ENCODE measurements at places on chromosomes 6 and 20.
A peak's percentile ranks its signal among the peaks of the same experiment; 100 is the strongest.

DNA sequence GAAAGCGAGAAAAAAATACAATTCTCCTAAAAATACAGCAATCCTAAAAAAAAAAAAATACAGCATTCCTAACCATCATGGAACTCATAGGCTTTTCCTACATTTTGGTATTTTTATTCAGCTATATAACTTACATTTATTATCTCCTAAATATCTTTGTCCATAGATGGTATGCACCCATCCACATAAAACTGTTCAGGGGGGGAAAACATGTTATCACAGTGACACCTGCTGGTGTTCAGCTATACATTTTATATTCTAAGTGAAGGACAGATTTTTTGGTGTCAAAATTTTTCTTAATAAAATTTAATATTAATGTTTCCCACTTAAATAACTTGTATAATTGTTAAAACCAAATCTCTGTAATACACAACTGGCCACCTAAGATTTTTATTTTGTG lies 58.0 kb downstream of the BLOC1S5 start:
- DNase-seq, result no peak

DNA sequence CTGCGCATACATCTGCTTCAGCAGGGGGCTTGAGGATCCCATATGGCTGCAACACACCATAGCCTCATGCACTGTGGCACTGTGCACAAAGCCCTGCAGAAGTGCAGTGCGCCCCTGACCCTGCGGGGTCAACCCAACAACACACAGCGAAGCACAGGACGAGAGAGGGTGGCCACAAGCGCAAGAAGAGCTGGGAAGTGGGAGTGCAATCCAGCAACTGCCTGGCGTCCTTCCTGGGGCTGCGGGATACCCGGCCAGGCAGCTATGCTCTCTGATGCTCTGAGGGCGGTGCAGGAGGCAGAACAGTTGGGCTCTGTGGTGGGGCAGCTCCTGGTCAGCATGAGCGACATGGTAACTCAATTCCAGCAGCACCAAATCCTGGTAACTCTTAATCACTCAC lies 5.6 kb upstream of the ACSS1 start:
- no peak for DNase-seq

GRCh38 chr6:48567016-48567415 lies 456.0 kb upstream of the PTCHD4 start:
- no peak for DNase-seq

DNA sequence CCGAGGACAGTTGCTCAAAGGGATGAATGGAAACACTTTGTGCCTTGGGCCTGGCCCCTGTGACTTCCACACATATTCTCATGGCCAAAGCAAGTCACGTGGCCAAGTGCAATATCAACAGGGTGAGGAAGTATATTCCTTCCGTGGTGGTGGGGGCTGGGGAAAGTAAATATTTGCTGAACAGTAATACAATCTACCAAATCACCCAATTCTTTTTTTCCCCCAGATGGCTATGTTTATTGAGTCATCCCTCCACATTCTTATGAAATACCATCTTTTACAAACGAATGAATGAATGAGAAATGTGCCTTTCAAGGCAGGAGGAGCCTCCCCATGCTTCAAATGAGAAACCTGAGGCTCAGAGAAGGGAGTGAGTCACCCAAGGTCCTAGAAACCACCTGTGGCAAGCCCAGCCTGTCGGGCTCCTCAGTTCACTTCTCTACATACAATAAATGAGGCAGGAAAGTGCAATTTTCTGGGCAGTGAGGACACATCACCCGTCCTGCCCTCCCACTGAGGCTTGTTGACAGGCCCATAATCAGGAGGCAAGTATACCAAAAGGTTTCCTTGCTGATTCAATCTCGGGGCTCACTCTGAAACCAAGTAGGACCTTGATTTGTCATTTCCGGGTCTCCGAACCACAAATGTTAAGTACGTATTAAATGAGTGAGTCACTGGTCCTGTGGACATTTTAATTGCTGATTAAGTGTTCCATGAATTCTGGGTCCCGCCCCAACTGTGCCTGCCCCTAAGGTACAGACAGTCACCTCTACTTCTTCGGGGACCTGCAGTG lies 25.3 kb upstream of the TOP1 start:
- peak; percentile 92 for DNase-seq

DNA sequence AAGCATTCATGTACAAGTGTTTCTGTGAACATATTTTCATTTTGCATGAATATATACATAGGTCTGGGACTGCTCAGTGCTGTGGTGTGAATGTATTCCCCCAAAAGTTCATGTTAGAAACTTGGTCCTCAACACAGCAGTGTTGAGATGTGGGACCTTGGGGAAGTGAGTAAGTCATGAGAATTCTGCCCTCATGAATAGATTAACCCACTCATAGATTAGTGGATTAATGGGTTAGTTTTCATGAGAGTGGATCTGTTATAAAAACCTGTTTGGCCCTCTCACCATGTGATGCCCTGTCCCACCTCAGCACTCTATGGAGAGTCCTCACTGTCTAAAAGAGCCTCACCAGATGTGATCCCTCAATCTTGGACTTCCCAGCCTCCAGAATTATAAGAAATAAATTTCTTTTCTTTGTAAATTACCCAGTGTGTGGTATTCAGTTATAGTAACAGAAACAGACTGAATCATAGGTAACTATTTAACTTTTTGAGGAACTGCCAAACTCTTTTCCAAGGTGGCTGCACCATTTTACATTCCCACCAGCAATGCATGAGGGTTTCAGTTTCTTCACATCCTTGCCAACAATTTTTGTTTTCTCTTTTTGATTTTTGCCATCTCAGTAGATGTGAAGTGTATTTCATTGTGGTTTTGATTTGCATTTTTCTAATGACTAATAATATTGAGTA lies 45.3 kb downstream of the QRSL1 start:
- no peak for DNase-seq

DNA sequence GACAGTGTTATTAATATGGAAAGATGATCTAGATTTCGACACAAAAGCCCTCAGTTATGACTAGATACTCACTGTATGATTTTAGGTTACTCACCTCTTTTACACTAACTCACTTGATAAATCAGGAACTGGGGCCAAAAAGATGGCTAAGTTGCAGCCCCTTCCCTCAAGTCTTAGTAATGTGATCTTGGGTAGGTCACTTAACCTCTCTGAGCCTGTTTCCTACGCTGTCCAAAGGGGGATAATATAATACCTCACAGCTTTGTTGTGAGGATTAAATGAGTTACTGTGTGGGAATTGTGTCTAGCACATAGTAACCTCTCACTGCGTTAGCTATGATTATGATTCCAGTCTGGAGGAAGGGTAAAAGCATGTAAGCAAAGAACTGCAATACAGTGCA lies 1.3 kb downstream of the TTI1 start:
- no peak for DNase-seq

DNA sequence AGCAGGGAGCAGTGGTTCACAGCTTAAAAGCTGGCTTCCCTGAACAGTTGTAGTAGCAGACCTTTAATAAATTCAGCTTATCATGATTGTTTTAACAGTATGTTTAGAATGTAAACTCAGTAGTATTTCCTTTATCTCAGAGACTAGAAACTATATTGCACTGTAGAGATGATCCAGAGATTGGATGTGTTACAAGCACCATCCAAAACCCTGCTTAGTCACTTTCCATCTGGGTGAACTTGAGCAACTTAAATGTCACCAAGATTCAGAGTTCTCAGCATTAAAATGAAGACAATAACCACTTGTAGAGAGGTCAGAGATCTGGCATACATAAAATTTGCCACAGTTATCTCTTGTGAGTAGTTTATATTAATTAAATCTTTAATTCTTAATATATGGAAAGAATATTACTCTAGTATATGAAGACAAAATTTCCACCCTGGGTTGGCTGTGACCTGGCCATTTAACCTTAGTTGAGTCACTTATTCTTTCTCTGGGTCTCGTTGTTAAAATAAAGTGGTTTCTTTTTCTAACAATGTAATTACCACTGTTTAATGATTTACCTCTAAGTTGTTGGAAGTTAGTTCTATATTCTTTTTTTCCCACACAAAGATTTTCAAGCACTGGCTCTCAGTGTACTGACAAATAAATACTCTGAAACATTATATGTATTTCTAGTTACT lies 239.2 kb upstream of the FKBP1C start:
- DNase-seq, result no peak

DNA sequence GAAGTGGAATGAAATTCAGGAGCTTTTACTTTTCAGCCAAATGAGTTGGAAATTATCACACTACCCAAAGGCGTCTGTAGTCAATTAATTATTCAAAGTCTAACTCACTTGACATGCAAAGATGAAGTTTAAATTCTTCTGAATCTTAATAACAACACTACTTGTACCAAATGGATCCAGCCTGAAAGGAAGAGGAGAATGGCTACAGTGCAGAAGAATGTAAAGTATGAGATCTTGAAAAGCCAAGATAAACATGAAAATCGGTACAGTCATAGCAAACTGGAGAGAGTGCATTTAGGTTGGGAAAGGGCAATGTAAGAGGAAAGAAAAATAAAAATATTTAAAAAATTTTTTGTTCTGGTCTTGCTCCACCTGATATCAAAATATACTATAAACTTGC lies 195.5 kb downstream of the SIM1 start:
- DNase-seq, result no peak

- DNase-seq, result no peak
These were observed 346.2 kb upstream of the MMS22L start for GRCh38 chr6:97629180-97629579.

DNA sequence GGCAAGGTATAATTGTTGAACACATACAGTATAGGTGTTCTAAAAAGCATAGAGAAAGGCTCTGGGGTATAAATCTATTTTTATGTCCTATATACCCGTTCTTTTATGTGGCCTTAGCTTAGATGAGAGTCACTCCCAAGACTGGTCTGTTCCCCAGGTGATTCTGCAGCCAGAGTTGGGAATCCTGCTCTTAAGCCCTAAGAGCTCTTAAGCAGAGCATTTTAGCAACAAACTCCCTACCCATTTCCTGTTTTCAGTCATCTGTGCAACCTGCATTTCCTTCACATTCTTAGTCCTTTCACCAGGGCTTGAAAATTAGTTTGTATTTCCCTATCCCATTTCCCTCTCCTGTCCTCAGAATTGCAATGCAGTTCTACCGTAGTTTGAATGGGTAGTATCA lies 166.1 kb downstream of the HS3ST5 start:
- DNase-seq, result no peak

DNA sequence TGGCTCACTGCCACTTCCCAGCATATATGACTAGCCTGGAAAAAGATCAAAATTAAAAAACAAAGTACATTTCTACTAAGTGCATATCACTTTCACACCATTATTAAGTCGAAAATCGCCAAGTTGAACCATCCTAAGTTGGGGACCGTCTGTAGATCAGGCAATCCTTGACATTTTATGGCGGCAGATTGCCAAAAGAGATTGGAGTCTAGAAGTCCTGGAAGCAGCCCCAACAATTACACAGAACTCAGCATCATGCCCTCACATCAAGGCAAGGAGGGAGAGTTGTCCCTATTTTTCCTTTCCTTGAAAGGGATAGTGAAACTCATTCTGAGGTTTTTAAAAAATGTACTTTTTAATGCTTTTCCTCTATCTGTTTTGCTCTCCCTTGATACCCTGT lies 30.7 kb downstream of the SLC22A3 start:
- DNase-seq, result no peak

DNA sequence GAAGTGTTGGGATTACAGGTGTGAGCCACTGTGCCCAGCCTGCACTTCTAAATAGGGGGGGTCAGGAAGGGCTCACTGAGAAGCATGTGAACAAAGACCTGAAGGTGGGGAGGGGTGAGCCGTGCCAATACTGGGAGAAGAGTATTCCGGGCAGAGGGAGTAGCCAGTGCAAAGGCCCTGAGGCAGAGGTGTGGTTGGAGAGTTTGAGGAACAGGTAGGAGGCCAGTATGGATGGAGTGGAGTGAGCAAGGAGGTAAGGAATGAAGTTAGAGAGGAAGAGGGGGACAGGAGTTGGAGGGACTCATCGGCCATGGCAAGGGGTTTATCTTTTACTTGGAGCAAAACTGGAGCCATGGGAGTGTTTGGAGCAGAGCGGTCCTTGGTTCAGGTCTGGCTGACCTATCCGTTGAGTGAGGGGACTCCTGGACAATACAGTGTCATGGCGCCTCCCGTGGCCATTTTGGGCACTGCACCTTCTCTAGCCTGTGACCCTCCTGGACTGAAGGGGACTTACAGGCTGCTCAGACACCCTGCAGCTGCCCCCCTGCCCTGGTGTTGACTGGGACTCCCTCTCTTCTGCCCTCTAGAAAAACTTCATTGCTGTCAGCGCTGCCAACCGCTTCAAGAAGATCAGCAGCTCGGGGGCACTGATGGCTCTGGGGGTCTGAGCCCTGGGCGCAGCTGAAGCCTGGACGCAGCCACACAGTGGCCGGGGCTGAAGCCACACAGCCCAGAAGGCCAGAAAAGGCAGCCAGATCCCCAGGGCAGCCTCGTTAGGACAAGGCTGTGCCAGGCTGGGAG lies 12.1 kb downstream of the FOXS1 start:
- peak; percentile 30 for DNase-seq

GRCh38 chr20:1803061-1803931 lies 91.9 kb upstream of the SIRPA start:
- DNase-seq, result peak; percentile 84

GRCh38 chr6:101429270-101429669 lies 35.8 kb downstream of the GRIK2 start:
- DNase-seq, result no peak

- no peak for DNase-seq
These were observed 55.0 kb downstream of the ADGRG6 start for GRCh38 chr6:142356884-142357225.

GRCh38 chr6:156925718-156926607 lies 148.8 kb downstream of the ARID1B start:
- no peak for DNase-seq

DNA sequence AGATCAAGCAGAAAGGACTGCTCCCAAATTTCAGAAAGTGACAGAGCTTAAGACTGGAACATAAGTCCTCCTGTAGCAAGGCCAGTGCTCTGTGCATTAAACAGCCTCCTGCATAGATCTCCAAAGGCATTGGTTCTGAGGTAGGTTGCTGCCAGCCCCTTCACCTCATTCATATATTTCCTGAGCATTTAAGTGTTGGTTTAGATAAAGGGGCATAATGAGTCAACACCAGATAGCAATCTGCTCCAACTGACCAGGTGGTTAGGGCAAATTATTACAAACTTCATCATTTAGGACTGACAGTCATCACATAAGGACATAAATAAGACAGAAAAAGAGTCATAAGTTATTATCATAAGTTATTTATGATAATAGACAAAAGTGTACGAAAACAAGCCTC lies 10.7 kb downstream of the PTPRK start:
- DNase-seq, result no peak

DNA sequence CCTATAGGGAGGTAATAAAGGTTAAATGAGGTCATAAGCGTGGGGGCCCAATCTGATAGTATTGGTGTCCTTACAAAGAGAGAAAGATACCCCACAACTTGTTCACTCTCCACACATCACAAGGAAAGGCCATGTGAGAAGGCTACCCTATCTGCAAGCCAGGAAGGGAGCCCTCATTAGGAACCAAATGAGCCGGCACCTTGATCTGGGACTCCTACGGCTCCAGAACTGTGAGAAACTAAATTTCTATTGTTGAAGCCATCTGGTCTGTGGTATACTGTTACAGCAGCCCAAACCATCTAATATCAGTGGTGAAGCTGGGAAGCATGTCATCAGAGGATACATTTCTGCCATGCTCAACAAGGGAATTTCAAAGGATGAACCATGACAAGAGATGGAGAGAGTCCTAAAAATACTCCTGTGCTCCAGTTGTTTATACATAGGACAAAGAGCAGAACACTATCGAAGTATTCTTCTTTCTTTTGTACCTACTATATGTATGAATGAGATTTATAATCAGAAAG lies 10.4 kb downstream of the COX7A2 start:
- DNase-seq, result no peak

Data from MV-4-11 (cell line).